ENCODE measurements at places on chromosomes 3 and 15.

- no peak for DNase-seq
Observed at GRCh38 chr3:4006288-4006687, 207.1 kb downstream of the LRRN1 start.

- no peak for DNase-seq
Observed at GRCh38 chr3:25174251-25174650, 253.8 kb upstream of the RARB start.

DNA sequence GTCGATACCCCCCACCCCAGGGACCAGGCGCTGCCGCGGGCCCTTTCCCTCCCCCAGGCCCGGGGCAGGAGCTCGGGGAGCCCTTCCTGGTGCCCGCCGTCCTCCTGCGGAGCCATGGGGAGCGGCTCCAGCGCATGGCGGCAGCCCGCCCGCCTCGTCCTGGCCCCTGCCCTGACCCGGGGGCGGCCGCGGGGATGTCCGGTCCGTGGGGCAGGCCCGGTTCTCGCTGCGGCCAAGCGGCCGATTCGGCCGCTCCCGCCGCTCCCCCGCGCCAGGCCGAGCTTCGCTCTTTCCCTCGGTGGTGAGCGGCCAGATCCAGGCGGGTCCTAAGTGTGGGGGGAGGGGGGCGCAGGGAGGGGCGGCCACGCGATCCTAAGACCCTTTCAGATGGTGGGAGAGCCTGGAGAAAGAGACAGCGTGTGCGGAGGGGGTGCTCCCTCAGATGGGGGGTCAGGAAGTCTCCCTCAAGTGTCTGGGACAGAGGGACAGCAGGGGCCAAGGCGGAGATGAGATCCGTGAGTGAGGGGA, 1.3 kb downstream of the NEIL1 start:
- no peak for DNase-seq

DNA sequence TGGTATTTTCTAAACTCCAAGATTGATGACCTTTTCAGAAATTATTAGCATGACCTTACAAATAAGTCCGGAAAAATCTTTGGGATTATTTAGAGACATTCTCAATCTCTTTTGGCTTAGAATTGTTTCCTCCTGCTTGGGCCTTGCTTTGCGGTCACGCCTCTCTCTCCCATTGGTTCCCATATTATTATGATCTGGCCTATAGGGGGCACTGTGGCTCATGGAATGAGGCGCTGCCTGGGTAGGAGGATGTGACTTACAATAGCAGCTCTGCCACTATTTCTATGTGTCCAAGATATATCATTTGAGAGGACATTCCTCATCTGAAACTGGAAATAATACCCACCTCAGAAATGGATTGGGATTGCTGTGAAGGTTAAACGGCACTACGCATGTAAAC, 464.9 kb downstream of the MFSD1 start:
- DNase-seq: no peak

DNA sequence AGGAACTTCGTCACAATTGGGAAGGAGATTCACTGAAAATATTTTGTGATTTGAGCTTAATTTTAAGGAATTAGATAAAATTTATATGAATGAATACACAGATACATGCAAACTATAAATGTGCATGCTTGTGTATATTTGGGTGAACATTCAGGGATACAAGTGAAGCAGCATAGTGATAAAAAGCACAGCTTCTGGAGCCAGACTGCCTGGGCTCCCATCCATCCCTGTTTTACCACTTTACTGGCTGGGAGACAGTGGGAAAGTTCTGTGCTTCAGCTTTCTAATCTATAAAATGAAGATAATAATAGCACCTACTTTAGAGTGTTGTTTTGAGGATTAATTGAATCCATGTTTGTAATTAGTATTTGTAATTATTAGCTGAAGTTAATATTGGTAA, 8.1 kb upstream of the EPHA6 start:
- DNase-seq: no peak

GRCh38 chr3:27127879-27128278, 241.3 kb downstream of the NEK10 start:
- no peak for DNase-seq

- no peak for DNase-seq
Observed at GRCh38 chr15:66400351-66400774, 13.7 kb downstream of the MAP2K1 start.

- DNase-seq: no peak
Observed at GRCh38 chr3:170754311-170754693, 115.7 kb downstream of the RPL22L1 start.

DNA sequence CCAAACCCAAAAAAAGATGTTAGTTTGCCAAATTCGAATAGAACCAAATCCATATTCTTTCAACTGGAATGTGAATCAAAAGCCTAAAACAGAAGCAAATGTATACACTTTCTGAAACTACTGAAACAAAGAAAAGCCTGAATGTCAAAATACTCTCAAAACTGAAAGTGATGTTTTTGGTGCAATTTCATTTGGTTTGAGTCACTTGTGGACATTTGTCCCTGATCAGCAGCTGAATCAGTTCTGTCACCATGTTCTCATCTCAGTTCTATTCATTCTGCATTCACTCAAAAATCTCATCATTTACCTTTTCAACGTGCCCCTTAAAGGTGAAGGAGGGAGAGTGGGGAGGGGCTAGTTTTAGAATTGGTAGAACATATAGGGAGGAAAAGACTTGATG, 266.8 kb downstream of the ABHD5 start:
- no peak for DNase-seq

- DNase-seq: no peak
Observed at GRCh38 chr15:65580287-65580686, 30.6 kb downstream of the INTS14 start.

DNA sequence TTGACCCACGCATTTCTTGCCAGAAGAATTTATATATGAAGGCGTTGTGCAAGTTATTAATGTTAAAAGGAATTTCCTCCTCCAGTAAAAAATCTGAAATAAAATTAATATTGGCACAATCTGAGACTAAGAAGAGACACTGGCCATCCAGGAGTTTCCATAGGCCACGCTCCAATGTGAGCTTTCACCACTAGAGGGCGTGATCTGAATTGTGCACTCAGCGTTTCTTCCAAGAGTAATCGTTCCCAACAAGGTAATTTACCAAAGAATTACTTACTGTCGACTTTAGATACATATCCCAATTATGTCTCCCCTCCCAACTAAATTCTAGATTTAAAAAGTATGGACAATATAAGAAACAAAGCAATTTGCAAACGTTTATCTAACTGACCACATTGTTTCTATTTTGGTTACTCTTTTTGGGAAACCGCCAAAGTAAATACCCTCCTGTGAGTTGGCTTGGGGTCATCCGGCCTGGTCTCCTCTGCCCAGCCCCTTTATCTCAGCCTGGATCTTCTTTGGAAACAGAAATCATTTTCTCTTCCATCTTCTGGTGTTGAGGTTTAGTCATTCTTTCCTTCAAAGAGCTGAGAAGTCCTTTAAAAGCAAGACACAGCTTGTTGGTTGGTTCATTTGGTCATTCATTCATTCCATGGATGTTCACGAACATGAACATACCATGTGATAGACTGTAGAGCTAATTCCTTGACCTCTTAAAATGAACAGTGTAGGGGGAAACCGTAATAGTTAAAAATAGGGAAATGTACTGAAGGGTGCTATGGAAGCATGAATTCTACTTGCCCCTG, 26.2 kb downstream of the POLR2M start:
- DNase-seq: no peak

DNA sequence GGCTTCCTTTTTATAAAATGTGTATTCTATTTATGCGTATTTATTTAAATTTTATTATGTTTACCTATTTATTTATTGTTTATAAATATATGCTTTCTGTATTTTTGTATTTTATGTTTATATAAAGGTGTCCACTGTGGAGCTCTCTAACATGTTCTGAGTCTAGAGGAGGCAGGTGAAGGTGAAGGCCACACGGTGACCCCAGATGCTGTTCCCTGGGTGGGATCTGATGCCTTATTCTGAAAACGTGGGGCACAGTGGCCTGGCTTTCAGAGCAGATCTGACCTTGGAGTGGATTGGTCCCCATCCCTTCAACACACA, 104.7 kb upstream of the SLC7A14 start:
- DNase-seq: no peak

DNA sequence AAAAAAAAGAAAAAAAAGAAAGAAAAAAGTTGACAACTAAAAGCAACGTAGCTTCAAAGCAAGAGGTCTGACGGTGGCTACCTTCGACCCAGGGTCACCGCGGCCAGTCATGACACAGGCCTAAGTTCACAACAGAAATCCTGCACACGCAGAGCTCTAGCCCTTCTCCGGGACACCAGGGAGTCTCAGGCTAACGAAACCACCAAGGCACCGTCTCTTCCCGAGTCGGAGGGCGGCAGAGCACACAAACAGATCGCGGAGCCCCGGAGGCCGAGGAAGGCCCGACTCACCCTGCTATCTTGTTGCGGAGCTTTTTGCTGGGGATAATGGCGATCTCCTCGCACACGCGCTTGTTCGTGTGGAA, 584 bp downstream of the RPS17 start:
- no peak for DNase-seq

DNA sequence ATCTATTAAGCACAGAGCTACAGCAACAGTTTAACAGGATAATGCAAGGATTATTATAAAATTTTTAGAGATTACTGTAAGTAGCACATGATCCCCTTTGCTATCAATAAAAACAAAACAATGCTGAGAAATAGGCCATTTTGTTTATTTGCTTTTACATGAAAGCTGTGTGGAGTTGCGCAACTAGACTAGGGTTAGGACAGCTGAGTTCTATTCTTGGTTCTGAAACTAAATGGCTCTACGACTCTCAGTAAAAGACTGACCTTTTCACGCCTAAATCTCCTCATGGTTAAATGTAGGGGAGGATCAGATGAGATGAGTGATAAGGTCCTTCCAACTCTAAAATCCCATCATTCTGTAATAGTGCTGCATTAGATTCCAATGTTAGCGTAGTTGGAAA, 25.0 kb downstream of the KCNMB2 start:
- no peak for DNase-seq

DNA sequence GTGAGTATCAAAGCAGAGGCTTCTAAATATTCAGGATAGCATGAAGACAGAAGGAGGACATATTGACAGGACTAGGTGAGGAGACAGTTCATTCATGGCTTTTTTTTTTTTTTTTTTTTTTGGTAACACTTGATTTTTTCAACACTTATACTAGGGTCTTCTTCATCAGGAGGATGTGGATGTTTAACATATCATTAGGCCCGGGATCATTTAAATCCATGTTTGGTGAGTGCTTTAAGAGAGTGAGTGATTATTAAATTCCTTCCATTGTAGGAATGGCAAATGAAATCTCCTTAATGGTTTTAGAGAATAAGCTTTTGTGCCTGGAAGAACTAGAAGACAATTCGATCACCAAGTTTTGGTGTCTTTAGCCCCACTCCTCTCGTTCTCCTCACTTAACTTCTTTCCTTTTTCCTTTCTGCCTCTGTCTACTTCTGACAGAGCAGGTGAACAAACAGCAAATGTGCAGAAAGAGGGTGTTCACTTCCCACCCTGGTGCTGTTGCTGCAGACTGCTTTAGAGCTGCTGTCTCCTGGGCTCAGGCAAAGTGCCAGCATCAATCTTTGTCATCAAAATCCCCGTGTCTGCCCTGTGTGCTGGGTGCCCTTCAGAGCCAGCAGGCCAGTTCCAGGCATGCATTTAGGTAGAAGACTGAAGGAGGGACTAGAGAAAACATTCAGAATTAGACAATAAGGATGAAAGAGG, 35.6 kb upstream of the RAB11A start:
- DNase-seq: peak; percentile 60

- no peak for DNase-seq
Observed at GRCh38 chr3:196518966-196519717, 4.0 kb upstream of the SMCO1 start.

- no peak for DNase-seq
Observed at GRCh38 chr3:64905906-64906410, 218.2 kb upstream of the ADAMTS9 start.

GRCh38 chr15:64755427-64755940, 19.9 kb downstream of the RBPMS2 start:
- no peak for DNase-seq

DNA sequence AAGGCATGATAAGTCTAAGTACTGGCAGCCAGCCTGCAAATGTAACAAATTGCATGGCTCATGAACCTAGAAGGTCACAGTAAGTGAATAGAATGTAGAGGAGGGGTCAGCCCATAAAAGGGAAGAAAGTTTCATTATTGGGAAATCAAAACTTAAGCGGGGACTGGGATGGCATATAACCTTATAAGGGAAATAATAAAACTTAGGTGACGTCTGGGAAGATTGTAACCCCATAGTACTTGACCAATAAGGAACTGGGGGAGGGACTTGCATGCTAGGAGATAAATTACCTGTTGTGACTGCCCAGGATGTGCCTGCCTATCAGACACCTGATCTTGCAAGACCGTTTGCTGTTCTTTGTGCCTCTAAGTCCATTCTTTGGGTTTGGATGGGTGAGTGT, 28.1 kb upstream of the MCTP2 start:
- no peak for DNase-seq

DNA sequence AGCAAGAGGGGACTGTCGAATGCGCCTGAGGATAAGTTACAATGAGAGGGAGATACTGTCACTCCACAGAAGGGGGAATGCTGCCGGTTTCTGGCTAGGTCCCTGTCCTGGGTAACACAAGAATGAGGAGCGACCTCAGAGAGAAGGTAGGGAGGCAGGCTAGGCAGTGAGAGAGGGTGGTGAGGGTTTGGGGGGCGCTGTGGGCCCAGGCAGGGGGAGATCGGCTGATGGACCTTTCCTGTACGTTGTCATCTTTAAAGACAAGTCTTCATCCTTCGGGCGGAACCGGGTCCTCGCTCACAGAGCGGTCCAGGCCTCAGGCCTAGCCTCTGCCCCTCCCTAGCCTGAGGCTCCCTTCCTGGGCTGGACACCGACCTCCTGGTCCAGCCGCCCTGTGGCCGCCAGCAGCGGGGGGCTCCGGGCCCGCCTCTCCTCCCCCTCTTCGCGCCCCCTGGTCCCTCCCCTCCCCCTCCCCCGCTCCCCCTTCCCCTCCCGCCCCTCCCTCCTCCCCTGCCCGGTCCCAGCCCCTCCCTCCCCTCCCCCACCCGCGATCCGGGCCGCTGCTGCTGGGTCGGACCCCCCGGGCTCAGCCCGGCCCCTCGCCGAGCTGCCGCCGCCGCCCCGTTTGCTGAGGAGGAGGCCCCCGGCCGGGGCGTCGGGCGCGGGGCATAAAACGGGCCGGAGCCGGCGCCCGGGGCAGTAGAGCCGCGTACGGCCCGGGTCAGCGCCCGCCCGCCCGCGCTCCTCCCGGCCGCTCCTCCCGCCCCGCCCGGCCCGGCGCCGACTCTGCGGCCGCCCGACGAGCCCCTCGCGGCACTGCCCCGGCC, at the start of gene CHRD:
Gene CHRD, plus strand, starts transcription at position 697 of the 827 bp plus-strand sequence. CDS start 265 bp downstream, outside the sequence.
- no peak for DNase-seq

- DNase-seq: no peak
Observed at GRCh38 chr15:56736308-56736707, 3.0 kb upstream of the ZNF280D start.

- no peak for DNase-seq
Observed at GRCh38 chr3:67458896-67459530, 195.4 kb downstream of the SUCLG2 start.

- no peak for DNase-seq
Observed at GRCh38 chr15:64185146-64185911, 22.5 kb upstream of the PPIB start.
